Fibroblast of skin of back (primary cell): ENCODE measurements at places on chromosomes 6 and 20.

DNA sequence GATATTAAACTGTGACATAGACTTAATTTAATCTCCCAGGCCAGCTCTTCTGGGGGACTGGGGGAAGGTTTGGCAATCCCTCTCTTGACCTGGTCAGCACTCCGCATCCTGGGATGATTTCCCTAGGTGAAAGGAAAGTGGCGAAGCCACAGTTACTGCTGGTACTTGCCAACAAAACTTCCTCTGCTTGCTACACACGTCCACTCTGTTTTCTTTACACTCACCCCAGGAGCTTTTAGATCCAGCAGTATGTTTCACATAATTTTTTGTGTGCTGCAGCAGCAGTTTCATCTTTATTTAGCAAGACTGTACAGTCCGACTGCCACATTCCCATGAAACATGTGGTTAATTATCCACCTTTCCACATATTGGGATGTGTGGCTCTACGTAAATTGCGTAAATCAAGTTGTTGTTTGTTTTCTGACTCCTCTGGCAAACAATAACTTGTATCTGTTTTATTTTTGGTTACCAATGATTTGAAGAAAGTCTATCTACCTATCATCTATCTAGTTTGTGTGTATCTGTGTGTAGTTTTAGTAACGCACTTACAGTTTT is 284.0 kb downstream of the PHF3 start:
- no peak for DNase-seq

- peak; percentile 6 for DNase-seq
Measured at GRCh38 chr6:20559924-20560551, 25.8 kb downstream of the CDKAL1 start.

DNA sequence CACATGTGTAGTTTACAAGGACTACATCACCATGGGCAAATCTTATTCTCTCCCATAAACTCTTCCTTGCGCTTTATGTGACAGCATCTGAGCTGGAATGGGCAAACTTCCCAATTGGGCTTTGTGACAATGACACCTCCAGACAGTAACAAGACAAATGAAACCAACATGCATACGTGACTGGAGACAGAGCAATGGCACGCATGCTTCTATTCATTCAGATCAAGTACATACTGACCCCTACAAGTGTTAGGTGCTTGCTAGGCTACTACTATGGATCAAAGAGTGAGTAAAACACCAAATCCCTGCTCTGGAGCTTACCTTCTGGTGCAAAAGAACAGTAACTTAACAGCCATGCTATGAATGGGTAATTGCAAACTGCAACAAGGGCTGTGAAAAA is 394.9 kb downstream of the BTBD9 start:
- DNase-seq, result no peak

- DNase-seq, result no peak
Measured at GRCh38 chr6:115485400-115485799, 575.3 kb downstream of the FRK start.

GRCh38 chr20:63173552-63174191 is 42.3 kb downstream of the YTHDF1 start:
- DNase-seq, result no peak

DNA sequence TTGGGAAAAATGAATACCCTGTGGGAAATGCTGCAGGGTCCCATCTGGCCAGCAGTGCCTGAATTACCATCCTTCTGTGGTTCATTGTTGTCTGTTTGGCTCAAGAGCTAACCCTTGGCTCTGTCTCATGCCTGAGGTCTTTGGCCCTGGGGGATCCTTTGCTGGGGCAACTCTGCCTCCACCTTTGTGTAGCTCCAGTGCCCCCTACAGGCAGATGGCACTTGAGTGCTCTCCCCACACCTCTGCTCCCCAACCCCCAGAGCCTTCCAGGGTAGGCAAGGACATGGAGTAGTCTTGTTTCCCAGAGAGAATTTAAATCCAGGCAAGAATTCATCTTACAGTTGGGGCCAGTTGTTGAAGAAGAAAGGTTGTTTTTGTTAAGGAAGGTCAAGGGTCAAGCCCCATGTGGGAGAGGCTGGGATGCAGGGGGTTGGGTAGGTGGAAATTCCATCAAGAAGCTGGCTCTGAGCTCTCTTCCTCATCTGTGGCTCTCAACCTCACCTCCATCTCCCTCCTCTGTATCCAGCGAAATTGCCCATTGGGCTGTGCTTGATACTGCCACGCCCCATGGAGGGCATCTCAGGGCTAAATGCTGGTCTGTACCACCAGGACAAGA is 44.2 kb downstream of the ZNF831 start:
- DNase-seq, result no peak

DNA sequence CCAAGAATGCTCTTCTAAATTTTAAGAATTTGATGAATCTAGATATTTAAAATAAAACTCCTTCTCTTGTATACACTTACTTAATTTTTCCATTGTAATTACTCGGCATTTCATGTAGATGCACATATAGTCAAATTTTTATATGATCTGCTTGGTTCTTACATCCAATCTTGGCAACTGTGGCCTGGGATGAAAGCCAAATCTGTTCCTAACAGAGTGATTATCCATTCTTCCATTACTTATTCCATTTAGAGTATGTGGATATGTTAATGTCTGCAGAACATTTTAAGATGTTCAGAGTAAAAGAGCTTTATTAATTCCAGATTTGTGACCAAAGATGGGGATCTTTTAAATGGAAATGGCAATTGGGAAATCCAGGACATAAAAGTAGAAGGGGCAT is 144.1 kb upstream of the PDE7B start:
- no peak for DNase-seq

- no peak for DNase-seq
Measured at GRCh38 chr6:160804639-160805038, 102.6 kb downstream of the PLG start.

DNA sequence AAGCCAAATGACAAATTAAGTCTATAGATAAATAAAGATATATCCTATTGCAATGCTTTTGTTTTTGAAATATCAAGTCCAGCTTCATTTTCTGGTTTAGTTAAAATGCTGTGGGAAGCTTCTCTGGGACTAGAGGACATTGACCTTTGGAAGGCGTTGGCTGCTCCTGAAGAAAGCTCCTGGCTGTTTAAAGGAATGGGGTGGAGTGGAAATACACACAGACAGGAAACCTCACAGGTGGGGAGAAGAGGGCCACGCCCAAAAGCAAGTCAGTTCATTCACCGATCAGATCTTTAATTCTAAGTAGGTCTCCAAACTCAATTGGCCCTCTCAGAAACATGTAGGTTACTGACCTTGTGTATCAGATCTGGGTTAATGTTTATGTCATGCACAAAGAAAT is 59.6 kb downstream of the SPTLC3 start:
- no peak for DNase-seq

- DNase-seq, result no peak
Measured at GRCh38 chr20:47775039-47775438, 10.2 kb downstream of the SULF2 start.

- DNase-seq, result no peak
Measured at GRCh38 chr6:23170049-23170448, 600.7 kb downstream of the HDGFL1 start.

DNA sequence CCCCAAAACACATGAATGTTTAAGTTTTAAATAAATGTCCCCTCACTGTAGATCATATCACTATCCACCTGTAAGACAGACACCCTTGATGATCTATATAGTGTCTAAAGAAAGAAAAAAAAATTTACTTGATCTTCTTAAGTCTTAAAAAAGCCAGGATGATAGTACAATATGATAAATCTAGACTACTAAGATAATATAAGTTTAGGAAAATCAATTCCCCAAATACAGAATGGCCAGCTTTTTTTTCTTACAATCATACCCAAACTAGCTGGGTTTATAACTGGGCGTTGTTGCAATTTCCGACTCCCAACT is 14.4 kb downstream of the ZNF217 start:
- no peak for DNase-seq

- peak; percentile 40 for DNase-seq
Measured at GRCh38 chr20:48635791-48636267, 192.0 kb downstream of the PREX1 start.

GRCh38 chr6:89597988-89598387 is 40.6 kb downstream of the LYRM2 start:
- DNase-seq, result peak; percentile 67

GRCh38 chr6:3356824-3357420 is 98.2 kb downstream of the PSMG4 start:
- DNase-seq, result no peak

DNA sequence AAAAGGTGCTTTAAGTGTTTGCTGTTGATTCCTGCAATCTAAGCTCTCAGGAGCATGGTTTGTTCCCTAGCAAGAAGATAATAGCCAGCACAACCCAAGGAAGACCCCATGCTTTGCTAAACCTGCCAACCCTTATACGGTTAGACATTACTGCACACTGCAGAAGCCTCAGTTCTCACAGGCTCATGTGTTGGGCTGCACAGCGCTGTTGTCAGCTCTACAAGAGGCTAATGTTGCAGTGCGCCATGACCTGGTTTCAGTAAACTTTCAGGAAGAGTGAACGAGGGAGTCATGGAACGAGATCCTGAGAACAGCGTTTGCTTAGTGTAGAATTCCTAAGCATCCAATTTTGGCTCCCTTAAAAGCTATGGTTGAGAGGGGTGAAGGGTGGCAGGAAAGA is 218.5 kb downstream of the ARHGAP18 start:
- peak; percentile 21 for DNase-seq
